ENCODE measurements at places on chromosomes 16 and 17.

DNA sequence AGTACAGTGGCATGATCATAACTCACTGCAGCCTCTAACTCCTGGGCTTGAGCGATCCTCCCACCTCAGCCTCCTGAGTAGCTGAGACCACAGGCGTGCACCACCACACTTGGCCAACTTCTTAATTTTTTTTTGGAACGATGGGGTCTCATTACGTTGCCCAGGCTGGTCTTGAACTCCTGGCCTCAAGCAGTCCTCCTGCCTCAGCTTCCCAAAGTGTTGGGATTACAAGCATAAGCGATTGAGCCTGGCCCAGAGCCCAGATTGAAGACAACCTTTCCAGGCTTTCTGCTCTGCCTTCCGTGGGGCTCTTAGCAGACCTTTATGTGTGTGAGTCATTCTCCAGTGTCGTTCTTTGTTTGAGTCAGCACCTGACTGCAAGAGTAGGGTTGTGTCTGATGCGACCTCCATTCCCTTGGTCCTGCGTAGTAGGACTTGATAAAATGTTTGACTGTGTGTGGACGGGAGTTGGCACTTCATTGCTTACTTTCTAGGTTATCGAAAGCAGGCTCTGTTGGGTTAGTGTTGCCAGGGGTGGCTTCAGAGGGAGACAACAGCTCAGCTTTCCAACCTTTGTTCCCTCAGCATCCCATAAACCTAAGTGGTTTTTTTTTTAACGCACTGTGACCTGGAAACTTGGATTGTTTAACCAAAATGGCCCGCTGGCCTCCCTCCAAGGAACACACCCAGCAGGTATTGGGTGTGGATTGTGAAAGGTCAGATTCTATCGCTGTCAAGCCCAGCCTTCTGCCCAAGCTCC, 26.4 kb downstream of the EEF2K start:
- DNase-seq, result peak; percentile 69

- DNase-seq, result peak; percentile 80
These were observed 4.6 kb downstream of the DHX58 start for GRCh38 chr17:42107597-42108576.

- no peak for DNase-seq
These were observed 452 bp downstream of the SLC25A10 start for GRCh38 chr17:81712468-81713003.

DNA sequence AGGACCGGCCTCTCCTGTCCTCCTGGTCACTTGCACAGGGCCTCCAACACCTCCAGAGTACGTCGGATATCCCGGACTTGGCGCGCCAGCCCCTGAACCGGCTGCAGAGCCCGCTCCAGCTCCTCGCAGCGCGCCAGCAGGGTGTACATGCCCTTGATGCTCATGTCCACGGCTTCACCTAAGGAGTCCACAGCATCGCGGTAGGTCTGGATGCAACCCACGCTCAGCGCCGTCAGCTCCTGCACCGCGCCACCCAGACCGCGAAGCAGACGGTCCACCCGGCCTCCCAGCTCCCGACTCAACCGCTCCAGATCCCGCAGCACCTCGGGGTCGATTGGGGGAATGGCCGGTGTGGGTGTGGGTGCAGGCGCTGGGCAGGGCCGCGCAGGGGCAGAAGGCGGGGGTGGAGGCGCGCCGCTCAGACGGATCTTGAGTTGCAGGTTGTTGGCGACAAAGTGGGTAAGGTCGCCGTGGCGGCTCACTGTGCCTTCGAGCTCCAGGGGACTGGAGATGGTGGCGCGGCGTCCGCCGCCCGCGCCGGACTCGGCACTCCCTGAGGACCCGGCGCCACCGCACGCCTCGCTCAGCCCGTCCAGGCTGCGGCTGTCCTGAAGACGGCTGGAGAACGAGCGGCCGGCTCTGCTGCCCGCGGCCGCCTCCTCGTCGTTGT, 804 bp downstream of the BORCS6 start:
- DNase-seq, result no peak

DNA sequence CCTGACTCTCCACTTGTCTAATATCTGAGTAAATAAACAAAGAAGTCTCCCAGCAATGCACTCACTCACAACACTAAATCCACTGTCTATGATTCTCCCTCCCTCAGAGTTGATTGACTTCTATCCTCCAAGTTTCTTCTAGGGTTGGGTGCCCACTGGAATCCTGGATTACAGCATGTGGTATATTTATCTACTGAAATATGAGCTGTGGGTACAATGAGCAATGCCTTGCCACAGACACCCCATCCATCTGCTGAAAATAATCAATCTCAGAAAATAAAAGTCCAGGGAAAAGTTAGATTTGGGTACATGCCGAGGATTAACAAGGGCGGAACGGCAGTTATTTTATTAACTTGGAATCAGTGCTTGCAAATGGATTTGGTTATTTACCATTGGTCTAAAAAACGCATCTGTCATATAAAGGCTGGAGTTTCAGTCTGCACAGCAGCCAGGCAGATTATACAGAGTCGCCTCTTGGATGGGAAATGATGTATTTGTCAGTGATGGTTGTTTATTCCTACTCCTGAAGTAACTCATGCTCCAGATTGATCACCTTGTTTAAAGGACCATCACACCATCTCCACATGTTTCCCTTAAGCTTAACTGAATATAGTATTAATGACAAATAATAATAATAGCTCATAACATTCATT, 193.9 kb upstream of the SOX9 start:
- DNase-seq, result no peak

DNA sequence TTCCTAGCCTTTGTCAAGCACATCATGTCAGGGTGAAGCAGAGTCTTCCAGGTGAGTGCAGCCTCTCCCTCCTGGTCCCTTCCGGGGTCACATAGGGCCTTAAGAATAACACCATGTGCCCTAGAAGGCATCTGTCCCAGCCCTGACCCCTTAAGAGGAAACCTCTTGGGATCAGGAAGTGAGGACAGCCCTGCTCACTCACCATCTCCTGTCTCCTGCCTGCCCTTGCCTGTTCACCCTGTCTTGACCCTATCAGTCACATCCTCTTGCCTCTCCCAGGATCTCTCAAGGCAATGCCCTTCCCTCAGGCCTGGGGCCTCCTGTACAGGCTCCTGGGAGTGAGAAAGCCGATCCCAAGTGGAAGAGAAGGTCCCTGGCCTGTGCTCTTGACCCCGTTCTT, 13.9 kb downstream of the MYL4 start:
- no peak for DNase-seq

DNA sequence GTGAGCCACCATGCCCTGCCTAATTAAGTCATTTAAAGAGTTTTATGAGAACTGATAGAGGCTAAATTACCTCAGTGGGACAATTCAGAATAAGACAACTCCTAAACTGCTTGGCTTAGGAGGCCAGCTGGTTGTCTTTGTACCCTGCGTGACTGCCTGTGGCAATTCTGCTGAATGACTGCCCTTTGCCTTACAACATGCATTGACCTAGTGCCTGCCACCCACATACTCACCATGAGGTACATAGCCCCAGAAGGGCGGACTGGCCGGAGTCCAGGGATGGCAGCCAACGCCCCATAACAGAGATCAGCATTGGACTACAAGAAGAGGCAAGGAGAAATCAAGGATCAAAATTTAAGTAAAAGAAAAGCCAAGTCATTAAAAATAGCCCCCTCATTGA, 7.3 kb downstream of the TAT start:
- no peak for DNase-seq

- DNase-seq, result no peak
These were observed 8.9 kb upstream of the KRTAP17-1 start for GRCh38 chr17:41324180-41325075.
